ENCODE measurements at places on chromosomes 12 and 14. TPM values are rescaled to one million over a fixed set of nuclear protein-coding genes. Genes with fewer than 3 reads are reported as not detected.

GRCh38 chr12:107731366-107731765 lies 29.6 kb downstream of the PRDM4 start:
- H3K4me3 ChIP-seq: no peak overlapping the region
- peaks cover 28% of the 10 kb centered on the region for H3K36me3 ChIP-seq
- H3K4me1 ChIP-seq: no peaks in the 10 kb centered on the region
- DNase-seq: no peak

DNA sequence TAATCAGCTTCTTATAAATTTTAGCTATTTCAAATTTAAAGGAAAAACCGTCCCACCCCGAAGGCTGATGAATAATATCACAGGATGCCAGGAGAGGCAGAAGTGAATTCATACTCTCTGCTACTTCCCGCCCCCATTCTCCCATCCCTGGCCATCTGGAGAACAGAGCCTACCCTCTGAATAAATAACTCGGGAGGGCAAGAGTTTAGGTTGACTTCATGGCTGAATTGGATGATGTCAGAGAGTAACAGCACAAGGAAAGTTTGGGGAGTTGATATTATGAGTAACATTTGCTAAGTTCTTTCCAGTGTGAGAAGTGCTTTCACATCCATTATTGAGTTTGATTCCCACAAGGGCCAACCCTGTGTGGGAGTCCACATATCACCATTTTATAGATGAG lies 241.6 kb downstream of the EGLN3 start:
- DNase-seq: no peak
- H3K27me3 ChIP-seq: no peaks in the 10 kb centered on the region

DNA sequence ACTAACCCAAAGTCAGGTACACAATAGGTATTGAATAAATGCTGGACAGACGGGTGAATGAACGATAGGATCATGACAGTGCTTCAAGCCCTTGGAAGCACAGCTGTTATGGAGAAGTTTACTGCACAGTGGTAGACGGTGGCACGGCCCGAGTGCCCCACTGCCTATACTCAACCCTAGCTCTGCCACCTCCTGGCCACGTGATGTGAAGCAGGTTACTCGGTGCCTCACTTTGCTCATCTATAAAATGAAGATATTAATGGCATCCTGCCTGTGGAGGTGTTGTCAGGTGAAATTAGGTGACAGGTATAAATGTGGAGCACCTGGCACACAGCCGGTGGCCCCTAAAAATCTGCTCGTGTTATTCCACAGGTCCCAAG lies 5.8 kb downstream of the ASB2 start:
- H3K36me3 ChIP-seq: no peaks in the 10 kb centered on the region
- peaks cover 7% of the 10 kb centered on the region for H3K4me1 ChIP-seq
- no peak for DNase-seq
- H3K4me3 ChIP-seq: no peak overlapping the region
- no peak overlapping the region for H3K27ac ChIP-seq

- no peak for DNase-seq
- H3K4me1 ChIP-seq: peaks cover 27% of the 10 kb centered on the region
- H3K4me3 ChIP-seq: no peak overlapping the region
- H3K27me3 ChIP-seq: no peaks in the 10 kb centered on the region
These were observed 16.5 kb downstream of the SELPLG start for GRCh38 chr12:108616941-108617858.

DNA sequence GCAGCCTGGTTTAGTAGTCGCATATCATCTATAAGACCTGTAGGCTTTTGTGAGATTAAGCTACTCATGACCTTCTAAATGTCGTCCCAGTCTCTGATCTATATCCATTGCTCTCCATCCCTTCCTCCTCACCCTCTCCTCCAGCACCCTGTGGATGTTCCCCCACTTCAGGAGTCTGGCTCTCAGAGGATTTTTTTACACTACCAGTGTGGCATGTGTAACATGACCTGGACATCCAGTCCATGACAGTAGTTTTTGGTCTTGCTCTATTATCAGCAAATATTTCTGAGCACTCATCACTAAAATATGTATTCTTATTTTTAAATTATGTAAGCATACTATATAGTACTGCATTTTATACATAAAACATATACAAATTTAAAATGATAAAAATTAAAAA lies 142.1 kb downstream of the DYRK2 start:
- H3K4me3 ChIP-seq: no peak overlapping the region
- H3K36me3 ChIP-seq: no peaks in the 10 kb centered on the region
- H3K27me3 ChIP-seq: no peaks in the 10 kb centered on the region
- peaks cover 14% of the 10 kb centered on the region for H3K4me1 ChIP-seq
- no peak overlapping the region for H3K27ac ChIP-seq

- no peak overlapping the region for H3K4me3 ChIP-seq
- no peak for DNase-seq
- peak overlapping the region; percentile 38 for H3K27ac ChIP-seq
- H3K4me1 ChIP-seq: peaks cover 2% of the 10 kb centered on the region
- H3K27me3 ChIP-seq: no peaks in the 10 kb centered on the region
These were observed 34.4 kb downstream of the RAD52 start for GRCh38 chr12:915090-915489.

- no peak overlapping the region for H3K27ac ChIP-seq
- peaks cover 22% of the 10 kb centered on the region for H3K4me1 ChIP-seq
- no peaks in the 10 kb centered on the region for H3K36me3 ChIP-seq
- peaks cover 36% of the 10 kb centered on the region for H3K27me3 ChIP-seq
- DNase-seq: no peak
These were observed 1.7 kb upstream of the KIF26A start for GRCh38 chr14:104136472-104137296.

GRCh38 chr12:87923361-87923760 lies 105.8 kb downstream of the C12orf50 start:
- DNase-seq: no peak
- H3K27me3 ChIP-seq: no peaks in the 10 kb centered on the region
- peaks cover 32% of the 10 kb centered on the region for H3K4me1 ChIP-seq
- peak overlapping the region; percentile 50 for H3K27ac ChIP-seq

Gene TSHR
- not detected for total RNA-seq

Gene ASCL1
- not detected for total RNA-seq

GRCh38 chr12:120708651-120709050 lies 1.6 kb upstream of the UNC119B start:
- peaks cover 25% of the 10 kb centered on the region for H3K4me1 ChIP-seq
- peaks cover 3% of the 10 kb centered on the region for H3K36me3 ChIP-seq
- H3K27ac ChIP-seq: no peak overlapping the region
- no peak overlapping the region for H3K4me3 ChIP-seq
- DNase-seq: no peak

Gene BICDL1
- not detected for total RNA-seq

- peak; percentile 91 for DNase-seq
- H3K4me3 ChIP-seq: peak overlapping the region; percentile 60
- H3K36me3 ChIP-seq: no peaks in the 10 kb centered on the region
- peak overlapping the region; percentile 90 for H3K27ac ChIP-seq
These were observed 164.4 kb upstream of the LRIG3 start for GRCh38 chr12:59084511-59085375.

Gene DHRS2
- total RNA-seq: not detected
